ENCODE measurements at places on chromosomes 7 and 10. TPM values are rescaled to one million over a fixed set of nuclear protein-coding genes. Genes with fewer than 3 reads are reported as not detected.

GRCh38 chr10:49140304-49141177, 6.7 kb upstream of the FAM170B start:
- H3K27ac ChIP-seq: peak overlapping the region; percentile 84
- H3K4me1 ChIP-seq: no peaks in the 10 kb centered on the region
- no peak overlapping the region for H3K4me3 ChIP-seq
- H3K36me3 ChIP-seq: no peaks in the 10 kb centered on the region

- H3K4me3 ChIP-seq: no peak overlapping the region
- H3K27me3 ChIP-seq: no peaks in the 10 kb centered on the region
- peak overlapping the region; percentile 75 for H3K27ac ChIP-seq
- H3K36me3 ChIP-seq: no peaks in the 10 kb centered on the region
These were observed 111.2 kb upstream of the PTN start for GRCh38 chr7:137454767-137455166.

The PAPSS2 gene
- 33.8 TPM for total RNA-seq

- no peaks in the 10 kb centered on the region for H3K27me3 ChIP-seq
- no peak for DNase-seq
- H3K4me3 ChIP-seq: no peak overlapping the region
- H3K36me3 ChIP-seq: no peaks in the 10 kb centered on the region
- H3K27ac ChIP-seq: no peak overlapping the region
- H3K4me1 ChIP-seq: no peaks in the 10 kb centered on the region
These were observed 294.8 kb downstream of the MDFIC start for GRCh38 chr7:115216652-115217051.

The PRPS1L1 gene
- not detected for total RNA-seq

The FMC1 gene
- 12.5 TPM for total RNA-seq

- DNase-seq: no peak
- peak overlapping the region; percentile 84 for H3K27ac ChIP-seq
- no peak overlapping the region for H3K4me3 ChIP-seq
These were observed 4.6 kb upstream of the FAM170B start for GRCh38 chr10:49138361-49138891.

The FOXI2 gene
- total RNA-seq: not detected

GRCh38 chr10:60290558-60290957, 99.1 kb downstream of the ANK3 start:
- no peak for DNase-seq
- no peak overlapping the region for H3K27ac ChIP-seq
- no peaks in the 10 kb centered on the region for H3K27me3 ChIP-seq
- no peak overlapping the region for H3K4me3 ChIP-seq
- no peaks in the 10 kb centered on the region for H3K36me3 ChIP-seq
- no peaks in the 10 kb centered on the region for H3K4me1 ChIP-seq

DNA sequence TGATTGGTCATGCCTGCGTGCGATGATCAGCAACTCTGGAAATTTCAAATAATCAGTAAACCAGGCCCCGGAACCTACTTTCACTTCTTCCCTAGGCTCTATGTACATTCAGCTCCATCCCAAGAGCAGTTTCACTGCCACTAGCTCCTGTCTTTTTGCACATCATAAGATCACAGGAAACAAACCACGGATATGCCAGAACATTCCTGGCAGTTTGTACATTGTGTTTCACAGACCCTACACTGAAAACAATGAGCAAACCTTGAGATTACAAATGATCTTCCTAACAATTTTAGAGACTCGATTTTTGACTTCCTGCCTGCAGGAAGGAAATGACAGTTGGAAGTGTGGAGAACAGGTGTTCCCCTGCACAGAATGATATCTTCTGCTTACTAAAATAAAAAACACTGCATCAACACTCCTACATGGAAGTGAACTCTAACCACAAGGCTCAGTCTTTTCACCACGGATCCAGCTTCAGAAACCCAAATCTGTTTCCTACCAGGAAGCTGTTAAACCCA, 7.6 kb upstream of the TMEM236 start:
- H3K27me3 ChIP-seq: no peaks in the 10 kb centered on the region
- DNase-seq: no peak
- peak overlapping the region; percentile 48 for H3K27ac ChIP-seq

GRCh38 chr10:15370856-15371701, at the start of gene FAM171A1:
TSS of gene FAM171A1 (minus strand) at chr10:15371289. CDS start at chr10:15371052, 237 bp downstream.
- no peaks in the 10 kb centered on the region for H3K4me1 ChIP-seq
- H3K27me3 ChIP-seq: no peaks in the 10 kb centered on the region
- H3K27ac ChIP-seq: peak within 1 kb of the TSS; percentile 48
- no peak for DNase-seq

All from breast epithelium (tissue), 4 donors.